ENCODE measurements at places on chromosomes 11 and 22.

GRCh38 chr11:79090191-79090705 lies 350.6 kb downstream of the TENM4 start:
- no peak for DNase-seq

DNA sequence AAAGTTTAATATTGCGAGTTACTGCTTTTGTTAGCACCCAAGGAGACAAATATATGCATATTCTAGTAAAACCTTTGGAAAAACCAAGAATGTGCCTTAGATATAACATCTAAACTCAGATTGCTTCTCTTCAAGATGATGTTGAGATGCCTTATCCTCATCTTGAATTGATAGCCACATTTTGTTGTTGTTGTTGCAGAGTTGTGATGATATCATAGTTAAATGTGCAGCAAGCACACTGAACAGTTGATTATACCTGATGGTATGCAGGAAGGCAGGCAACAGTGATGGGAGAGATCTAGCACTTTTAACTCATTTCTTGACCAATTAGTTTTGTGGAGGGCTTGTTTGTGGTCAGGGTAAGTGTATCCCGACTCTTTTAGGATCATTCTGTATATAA lies 48.0 kb downstream of the KDM2A start:
- no peak for DNase-seq

GRCh38 chr22:50599816-50600455 lies 657 bp upstream of the MAPK8IP2 start:
- DNase-seq = no peak

DNA sequence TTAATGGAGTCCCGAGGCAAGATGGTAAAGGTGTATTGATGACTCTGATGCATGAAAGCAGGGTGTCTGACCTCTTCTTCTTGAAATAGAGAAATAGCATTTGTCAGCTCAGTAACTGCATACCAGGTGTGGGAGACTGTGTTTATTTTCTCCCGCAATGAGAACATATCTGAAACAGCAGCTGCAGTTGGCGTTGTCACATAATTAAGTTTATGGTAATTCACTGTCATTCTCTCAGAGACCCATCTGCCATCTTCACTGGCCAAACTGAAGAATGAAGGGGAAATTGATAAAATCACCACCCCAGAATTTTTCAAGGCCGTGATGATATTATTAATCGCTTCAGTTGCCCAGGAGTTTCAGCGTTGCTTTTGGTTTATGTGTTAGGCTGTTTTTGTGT lies 20.1 kb upstream of the MCHR1 start:
- DNase-seq = no peak

DNA sequence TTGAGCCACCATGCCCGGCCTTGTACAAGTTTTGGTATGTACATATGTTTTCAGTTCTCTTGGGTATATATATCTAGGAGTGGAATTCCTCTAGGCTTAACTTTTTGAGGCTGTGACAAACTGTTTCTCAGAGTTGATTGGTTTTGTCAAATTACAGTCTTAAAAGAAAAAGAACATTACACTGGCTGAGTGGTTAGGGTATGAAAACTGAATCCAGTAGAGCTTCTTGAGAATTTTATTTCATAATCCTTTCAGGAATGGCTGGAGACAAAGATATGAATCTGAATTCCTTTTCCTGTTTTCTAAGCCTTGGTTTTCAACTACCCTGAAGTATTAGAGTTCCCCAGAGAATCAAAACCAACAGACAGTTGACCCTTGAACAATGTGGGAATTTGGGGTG lies 6.5 kb downstream of the METTL15 start:
- no peak for DNase-seq

GRCh38 chr11:123239191-123240150 lies 44.4 kb upstream of the CLMP start:
- DNase-seq = no peak

DNA sequence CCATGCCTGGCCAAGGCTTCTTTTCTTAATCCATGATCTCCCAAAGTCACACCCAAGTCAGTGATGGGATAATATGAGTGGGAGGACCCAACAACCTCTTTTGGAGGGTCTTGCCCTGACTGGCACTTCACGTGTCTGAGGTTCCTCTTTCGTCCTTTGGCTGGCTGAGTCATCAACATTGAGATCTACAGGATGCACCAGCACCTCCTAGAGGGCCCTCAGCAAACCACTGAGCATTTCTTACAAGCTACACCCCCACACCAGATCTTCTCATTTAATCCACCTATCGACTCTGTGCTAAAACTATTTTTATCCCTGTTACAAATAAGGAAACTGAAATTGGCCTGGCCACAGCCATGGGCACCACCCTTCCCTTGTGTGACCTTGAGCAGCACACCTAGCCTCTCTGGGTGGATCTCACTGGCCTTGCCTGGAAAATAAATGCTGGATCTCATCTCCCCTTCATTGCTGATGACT lies 63.4 kb downstream of the FLI1 start:
- DNase-seq = no peak

DNA sequence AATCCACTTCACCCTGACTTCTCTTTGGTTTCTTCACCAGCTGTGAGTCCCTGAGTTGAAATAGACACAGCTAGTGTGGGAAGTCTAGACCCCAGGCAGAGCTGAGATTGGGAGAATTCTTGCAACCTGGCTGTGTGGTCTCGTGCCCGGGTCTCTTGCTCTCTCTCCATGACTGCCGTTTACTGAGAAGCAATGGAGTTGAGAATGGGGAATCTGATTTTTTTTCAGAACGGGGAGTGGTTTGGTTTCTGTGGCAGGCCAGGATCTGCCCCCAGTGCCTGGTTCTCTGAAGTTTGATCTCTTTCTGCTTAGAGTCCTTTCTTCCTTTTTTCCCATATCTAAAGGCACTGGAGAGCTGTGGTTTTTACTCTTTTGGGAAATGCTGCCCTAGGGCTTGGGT lies 1.5 kb downstream of the SIDT2 start:
- no peak for DNase-seq

GRCh38 chr22:29310863-29311339 lies 4.5 kb downstream of the GAS2L1 start:
- peak; percentile 68 for DNase-seq

DNA sequence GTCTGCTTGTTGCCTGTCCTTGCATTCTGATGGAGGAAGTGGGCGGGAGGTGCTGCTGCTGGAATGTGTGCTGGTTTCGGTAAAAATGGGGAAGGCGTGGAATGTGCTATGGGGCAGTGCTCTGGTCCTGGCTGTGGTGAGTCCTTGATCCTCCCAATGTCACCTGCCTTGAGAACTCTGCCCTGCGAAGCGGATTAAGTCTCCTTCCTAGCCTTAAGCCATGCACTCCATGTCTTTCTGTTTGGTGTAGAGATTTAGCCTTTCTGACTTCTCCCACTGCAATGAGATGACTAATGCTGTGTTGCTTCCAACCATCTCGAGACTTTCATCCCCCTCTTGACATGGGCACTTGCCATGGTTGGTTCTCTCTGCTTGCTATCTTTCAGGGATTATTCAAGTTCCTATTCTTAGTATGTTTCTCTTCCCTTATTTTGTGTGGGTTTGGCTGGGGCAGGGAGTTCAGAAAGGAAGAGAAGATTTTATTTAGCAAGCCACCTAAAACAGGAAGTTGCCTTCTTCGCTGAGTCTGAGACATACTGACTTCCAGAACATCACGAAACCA lies 687.9 kb downstream of the NTM start:
- no peak for DNase-seq

GRCh38 chr22:39283322-39284141 lies 35.9 kb downstream of the RPL3 start:
- no peak for DNase-seq

GRCh38 chr22:42490243-42490832 lies 29.3 kb downstream of the RRP7A start:
- no peak for DNase-seq

DNA sequence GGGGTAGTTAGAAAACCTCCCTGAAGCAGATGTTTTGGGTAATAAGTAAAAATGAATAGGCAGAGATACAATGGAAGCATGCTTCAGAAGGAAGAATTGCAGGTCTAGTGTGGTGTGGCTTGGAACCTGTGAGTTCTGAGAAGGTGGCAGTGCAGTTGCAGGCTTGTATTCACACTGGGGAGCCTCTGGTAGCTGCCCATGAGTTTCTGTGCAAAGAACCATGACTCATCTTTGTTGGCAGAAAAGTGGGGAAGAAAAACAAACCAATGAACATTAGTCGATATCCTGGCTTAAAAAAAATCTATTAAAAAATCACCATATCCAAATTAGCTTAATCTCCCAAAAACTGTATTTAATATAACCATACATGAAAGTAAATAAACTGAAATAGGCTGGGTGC lies 232.6 kb downstream of the FAT3 start:
- no peak for DNase-seq

GRCh38 chr11:8907116-8907515 lies 3.9 kb upstream of the AKIP1 start:
- no peak for DNase-seq

- no peak for DNase-seq
These were observed 41.1 kb downstream of the LIF start for GRCh38 chr22:30205281-30206115.

GRCh38 chr11:129895126-129896041 lies at the start of gene NFRKB:
NFRKB (minus strand) TSS chr11:129895578; CDS start chr11:129892849, 2,729 bp downstream.
- DNase-seq = peak; percentile 41

DNA sequence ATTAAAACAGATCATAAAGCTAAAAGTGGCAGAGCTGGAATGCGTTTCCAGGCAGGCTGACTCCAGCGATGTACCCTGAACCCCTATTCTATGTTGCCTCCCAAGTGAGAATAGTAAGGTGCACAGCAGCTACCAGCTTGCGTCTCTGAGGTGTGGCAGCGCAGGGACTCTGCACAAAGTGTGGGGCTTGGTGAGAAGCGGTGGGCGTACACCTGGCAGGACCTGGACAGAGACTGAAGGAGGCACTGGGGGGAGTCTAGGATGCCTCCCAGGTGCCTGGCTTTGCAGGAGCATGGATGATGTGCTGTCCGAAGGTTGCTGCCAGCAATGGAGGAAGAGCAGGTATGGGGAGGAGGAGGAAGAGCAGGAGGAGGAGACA lies 42.9 kb downstream of the AMPD3 start:
- no peak for DNase-seq

DNA sequence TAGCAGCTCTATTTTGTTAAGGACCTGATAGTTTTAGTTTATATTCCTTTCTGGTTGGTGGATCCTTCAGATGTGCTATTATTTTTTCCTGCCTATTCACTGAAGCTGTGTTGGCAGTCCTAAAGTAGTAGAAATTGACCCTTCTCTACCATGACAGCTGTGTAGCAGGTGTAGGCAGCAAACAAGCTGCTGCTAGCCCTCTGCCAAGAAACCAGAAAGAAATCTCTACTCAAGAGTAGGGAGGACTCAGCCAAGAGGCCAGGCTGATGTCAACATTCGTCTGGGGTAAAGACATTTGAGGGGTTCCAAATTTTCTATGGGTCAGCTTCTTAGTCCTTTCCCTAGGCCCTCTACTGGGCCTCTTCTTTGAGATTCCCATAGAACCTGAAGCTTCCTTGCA lies 51.2 kb downstream of the CSTF3 start:
- no peak for DNase-seq

DNA sequence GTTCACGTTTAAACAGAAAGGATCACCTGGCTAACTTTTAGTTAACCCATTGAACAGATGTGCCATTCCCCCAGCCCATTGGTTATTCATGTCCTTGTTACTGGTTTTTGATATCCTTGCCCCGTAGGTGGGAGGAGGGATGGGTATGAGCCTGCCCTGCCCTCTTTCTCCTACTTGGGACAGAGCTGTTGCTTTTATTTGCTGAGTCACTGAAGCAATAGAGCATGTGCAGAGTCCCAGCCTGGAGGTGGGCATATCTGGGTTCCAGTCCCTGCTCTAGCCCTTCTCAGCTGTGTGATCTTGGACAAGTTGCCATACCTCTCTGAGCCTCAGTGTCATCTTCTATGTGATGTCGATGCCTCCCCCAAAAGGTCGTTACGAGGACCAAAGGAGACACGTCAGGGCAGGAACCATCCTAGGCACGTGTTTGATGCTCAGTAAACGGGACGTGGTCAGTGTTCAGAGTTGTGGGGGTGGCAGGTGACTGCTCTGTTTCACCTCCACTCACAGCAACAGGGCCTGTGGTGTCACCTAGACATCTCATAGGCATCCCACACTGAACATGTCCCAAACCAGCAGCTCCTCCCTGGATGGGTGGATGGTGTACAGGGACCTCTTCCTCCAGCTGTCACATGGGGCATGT lies 61.0 kb downstream of the BMAL1 start:
- no peak for DNase-seq

GRCh38 chr11:124315052-124315451 lies 1.3 kb upstream of the OR8D1 start:
- DNase-seq = no peak

GRCh38 chr22:37827056-37827455 lies 3.9 kb downstream of the GALR3 start:
- DNase-seq = no peak

DNA sequence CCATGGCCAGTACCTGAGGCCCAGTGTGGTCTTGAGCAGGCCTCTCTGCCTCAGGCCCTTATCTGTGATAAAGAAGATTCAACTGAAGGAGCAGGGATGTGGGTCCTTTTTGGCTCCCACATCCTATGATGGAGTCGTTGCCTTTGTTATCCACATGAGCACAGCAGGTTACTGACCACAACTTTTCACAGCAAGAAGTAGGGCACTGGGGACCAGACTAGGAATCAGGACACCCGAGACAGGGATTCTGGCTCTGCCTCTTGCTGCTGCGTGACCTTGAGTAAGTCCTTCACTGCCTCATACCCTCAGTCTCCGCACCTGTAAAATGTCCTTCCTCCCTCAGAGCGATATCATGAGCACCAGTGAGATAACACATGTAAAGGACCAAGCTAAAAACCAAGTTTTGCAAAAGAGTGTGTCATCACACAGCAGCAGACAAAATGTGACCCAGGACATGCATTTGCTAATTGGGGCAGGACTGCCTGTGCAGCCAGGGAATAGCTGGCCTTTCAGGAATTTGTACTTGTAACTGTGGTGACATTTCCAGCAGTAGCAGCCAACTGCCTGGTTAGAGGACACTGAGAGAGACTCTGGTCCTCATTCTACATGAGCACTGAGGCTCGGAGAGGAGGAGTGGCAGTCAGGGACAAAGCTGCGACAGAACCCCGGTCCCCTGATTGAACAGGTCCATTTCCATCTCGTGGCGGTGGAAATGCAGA lies 13.2 kb upstream of the SMIM35 start:
- no peak for DNase-seq

DNA sequence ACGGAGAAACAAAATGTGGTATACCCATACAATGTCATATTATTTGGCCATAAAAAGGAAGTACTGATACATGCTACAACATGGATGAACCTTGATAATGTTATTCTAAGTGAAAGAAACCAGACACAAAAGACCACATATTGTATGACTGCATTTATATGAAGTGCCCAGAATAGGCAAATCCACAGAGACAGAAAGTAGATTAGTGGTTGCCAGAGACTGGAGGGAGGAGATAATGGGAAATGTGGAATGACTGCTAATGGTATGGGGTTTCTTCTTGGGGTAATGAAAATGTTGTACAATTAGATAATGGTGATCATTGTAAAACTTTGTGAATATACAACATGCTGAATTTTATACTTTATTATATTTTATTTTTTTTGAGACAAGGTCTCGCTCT lies 5.6 kb upstream of the SLC43A1 start:
- DNase-seq = no peak

Measured in NCI-H1048 (cell line).